Activated naive CD8-positive, alpha-beta T cell treated with anti-CD3 and anti-CD28 coated beads, Interleukin-2, amount 50 U/mL, for 16 hours (primary cell): ENCODE measurements at places on chromosomes 6 and 20.

DNA sequence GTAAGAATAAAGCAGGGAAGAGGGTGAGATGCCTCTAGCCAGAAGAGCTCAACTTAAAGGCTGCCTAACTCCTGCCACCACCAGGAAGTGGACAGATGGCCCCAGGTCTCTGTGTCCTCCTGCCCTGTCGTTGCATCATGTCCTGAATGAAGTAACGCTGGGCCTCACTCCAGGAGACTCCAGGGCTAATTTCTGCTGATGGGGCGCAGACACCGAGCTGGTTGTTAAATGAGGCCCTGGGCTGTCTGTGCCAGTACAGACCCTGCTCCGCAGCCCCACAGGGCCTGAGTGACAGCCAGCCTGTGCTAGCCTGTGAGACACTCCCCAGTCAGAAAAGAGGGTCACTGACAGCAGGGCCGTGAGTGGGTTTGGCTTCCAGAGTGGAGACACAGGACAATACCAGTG, 6.5 kb downstream of the IP6K3 start:
- no peak for DNase-seq

DNA sequence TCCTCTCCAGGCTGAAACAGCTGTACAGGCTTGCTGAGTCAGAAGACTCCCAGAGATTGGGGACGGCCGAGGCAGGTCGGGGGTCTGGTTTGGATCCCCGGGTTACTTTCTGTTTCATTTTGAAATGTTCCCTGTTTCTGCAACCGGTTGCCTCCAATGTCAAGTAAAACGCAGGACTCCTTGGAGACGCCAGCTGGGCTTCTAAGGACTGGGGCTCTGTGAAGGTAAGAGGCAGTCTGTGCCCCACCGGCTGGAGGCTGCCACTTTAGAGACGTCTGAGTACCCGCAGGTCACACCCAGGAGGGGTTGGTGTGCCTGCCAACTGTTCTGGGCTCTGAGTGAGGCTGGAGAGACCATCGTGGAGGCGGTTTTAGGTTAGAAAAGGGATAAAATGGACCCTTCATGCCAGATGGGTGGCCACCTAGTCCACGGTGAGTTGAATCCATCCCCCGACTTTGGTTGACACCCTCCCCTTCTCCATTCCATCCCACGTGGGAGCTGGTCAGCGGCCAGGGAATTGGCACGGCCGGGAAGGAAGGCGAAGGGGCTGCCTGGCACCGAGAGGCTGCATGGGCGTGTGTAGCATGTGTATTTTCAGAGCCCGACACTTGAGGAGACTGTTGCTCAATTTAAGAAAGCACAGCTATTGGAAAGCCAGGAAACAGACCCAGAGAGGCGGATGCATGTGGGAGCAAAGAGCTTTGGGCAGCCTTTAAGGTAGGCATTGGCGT, 240.9 kb downstream of the PHACTR1 start:
- DNase-seq: no peak

- DNase-seq: no peak
These were observed 85.8 kb downstream of the FUT9 start for GRCh38 chr6:96101564-96101963.

- no peak for DNase-seq
These were observed 2.3 kb downstream of the MANBAL start for GRCh38 chr20:37291724-37292126.

DNA sequence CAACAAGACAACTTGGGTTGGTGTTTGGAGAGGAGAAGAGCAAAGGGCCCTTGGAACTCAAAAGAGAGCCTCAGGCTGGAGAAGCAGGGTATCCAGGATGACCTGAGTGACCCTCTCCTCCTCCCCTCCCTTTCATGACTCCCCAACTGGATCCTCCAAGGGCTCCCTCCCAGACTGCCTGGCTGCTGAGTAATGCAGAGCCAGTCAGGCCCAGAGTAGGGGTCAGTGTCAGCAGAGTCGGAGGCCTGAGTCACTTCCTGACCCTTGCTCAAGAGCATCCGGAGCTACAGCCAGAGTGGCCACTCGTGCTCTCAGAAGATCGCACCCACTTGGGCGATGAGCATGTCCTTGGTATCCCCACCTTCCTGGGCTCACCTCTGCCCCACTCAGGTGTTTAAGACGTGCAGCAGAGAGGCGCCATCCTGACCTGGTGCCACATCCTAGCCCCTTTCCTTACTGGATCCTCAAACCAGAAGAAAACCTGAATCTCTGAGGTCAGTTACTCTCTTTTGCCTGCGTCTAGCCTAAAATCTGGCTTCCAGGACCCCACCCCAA, 2.8 kb upstream of the MAPK13 start:
- no peak for DNase-seq

GRCh38 chr6:33418690-33419291, 884 bp upstream of the CUTA start:
- DNase-seq: no peak

- DNase-seq: no peak
These were observed 127.2 kb upstream of the SUPT3H start for GRCh38 chr6:45504947-45505346.

DNA sequence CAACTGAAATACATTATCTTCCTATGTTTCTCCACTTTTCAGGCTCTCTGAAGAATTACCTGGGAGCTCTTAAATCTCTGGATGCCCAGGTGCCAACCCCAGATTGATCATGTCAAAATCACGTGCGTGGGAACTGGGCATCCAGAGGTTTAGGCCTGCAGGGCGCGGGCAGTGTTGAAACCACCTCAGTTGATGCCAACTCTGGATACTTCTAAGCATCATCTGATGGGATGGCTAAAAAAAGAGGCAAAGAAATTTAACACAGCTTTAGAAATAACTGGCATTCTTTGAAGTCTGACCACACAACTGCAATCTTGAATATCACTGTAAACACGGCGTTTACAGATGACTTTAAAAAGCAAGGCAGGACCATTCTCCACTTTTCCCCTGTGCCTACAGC, 41.9 kb downstream of the PTGIS start:
- no peak for DNase-seq

GRCh38 chr6:111469543-111469942, 13.5 kb downstream of the REV3L start:
- no peak for DNase-seq

GRCh38 chr20:4073852-4074741, 58.7 kb upstream of the RNF24 start:
- no peak for DNase-seq

DNA sequence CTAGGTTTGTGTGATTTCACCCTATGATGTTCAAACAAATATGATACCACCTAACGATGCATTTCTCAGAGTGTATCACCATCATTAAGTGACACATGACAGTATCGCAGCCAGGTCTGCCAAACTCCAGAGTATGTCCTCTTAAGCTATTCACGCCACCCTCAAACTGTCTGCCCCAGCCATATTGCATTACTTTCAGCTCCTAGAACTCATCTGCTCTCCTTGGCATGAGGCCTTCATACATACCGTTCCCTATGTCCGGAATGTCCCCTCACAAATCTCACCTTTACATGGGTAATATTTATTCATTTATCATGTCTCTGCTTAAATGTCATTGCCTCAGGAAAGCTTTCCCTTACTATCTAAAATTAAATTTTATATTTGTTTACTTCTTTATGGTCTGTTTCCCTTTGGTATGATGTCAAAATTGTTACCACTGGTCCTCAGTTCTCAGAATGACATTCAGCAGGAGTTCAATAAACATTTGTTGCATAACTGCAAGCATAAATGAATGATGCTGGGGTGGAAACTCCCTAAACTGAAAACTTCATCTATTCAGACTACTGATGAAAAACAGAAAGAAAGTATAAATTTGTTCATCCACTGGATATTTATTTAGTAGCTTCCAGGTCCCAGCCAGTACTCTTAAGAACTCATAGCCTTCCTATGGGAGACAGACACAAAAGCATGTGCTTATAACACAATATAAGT, 3.2 kb downstream of the SESN1 start:
- DNase-seq: no peak

DNA sequence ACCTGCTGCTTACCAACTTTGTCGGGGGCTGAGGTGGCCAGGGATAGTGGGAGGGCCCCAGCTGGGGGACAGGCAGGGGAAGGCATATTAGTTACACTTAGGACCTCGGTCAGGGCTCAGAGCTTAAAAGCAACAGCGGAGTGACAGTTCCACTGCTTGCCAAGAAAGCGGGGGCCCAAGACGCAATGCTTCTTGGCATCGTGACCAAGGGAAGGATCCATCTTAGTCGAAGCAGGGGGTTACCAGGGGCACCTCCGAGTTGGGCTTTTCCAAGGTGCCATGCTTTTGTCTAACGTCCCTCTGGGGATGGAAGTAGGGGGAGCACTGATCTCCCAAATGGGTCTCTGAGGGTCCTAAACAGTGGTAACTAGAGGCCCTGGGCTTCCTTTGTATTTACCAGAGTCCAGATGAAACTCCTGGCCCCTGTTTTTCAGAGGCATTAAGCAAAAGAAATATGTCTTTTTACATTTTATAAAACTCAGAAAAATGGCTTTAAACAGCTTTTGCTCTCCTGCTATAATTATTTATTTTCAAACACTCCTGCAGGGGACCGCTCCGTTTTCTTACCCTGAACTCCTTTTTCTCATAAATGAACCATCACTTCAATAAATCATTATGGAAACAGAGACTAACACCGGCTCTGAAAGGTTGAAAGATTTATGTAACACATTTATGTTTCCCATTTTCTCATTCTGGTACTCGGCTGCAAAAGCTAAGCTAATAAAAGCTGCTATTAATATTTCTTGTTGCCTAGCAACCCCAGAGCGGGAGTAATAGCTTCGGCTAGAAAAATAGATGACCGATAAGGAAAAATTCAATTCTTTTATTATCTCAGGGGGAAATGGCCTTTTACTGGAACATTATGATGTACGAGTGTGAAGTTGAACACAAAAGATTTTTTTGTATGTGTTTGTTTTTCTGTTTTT, 100.4 kb downstream of the TOX2 start:
- no peak for DNase-seq

DNA sequence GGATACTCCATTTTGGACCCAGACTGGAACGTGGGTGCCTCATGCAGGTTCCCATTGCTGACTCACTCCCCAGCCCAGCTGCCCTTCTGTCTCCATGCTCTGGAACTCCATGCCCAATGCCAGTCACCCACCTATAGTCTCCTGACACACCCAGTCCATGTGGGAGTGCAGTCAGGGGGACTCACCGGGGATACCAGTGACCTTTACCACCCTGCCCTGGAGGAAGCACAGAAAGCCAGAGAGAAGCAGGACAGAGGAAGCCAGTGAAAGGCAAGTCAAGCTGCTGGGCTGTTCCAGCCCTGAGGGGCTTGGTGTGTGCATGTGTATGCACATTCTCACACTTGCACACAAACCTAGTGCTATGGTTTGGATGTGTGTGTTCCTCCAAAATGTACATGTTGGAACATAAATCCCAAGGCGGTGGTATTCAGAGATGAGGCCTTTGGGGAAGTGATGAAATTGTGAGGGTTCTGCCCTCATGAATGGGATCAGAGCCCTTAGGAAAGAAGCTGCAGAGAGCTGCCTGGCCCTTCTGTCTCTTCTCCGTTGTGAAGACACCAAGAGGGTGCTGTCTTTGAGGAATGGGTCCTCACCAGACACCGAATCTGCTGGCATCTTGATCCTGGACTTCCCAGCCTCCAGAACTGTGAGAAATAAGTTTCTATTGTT, 121.4 kb upstream of the MAFB start:
- no peak for DNase-seq

GRCh38 chr6:33744001-33744848, 2.5 kb downstream of the IP6K3 start:
- DNase-seq: peak; percentile 52

GRCh38 chr20:25220810-25221591, 25.5 kb downstream of the ENTPD6 start:
- no peak for DNase-seq

GRCh38 chr20:24798930-24799705, 150.0 kb upstream of the CST7 start:
- no peak for DNase-seq

DNA sequence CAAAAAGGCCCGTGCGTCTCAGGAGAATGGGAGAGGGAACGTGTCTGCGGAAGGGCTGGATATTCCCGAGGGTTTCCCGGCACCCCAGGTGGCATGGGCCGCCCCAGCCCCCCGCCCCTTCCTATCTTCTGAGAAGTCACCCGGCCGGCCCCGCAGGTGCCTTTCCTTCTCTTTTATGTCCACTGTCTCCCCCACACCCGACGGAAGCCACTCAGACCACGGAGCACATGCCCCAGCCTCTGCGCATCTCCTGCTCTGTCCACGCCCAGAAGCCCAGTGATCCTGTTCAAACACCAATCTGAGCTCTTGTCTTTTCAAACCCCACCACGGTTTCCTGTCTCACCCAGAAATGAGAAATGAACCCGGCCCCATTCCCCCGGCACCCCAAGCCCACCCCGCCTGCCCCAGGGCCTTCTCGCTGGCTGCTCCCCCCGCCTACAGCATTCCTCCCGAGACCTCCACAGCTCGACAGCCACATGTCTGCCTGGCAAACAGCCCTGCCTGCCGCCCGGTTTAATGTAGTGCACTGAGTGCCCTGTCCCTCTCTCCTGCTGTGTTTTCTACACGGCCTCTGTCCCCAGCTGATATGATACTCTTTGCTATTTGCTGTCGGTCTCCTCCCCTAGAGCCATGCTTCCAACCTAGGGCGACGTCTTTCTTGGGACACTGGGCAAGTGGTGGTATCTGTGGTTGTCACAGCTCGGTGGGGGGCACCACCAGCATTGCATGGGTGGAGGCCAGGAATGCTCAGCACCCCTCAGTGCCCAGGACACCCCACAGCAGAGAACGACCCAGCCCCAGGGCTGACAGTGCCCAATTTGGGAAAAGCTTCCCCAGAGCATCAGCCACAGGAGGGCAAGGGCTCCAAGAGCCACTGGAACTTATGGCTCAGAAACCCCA, 182.7 kb downstream of the TAF4 start:
- DNase-seq: no peak

DNA sequence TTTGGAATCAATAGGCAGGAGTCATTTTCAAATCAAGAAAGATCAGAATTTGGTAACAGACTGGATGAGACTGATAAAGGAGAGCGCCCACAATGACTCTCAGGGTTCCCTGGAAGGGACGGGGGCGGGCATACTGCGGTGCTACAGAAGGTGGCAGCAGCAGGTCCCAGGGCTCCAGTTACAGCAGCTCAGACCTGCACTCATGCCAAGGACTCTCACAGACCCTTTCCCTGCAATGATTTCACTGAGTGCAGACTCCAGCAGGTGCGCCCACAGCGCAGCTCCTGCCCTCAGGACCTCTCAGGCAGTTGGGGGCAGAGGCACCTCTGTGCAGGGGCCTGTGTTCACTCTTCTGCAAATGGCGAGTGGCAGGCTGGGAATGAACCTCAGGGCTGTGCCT, 359.8 kb downstream of the ZFAND3 start:
- DNase-seq: no peak

DNA sequence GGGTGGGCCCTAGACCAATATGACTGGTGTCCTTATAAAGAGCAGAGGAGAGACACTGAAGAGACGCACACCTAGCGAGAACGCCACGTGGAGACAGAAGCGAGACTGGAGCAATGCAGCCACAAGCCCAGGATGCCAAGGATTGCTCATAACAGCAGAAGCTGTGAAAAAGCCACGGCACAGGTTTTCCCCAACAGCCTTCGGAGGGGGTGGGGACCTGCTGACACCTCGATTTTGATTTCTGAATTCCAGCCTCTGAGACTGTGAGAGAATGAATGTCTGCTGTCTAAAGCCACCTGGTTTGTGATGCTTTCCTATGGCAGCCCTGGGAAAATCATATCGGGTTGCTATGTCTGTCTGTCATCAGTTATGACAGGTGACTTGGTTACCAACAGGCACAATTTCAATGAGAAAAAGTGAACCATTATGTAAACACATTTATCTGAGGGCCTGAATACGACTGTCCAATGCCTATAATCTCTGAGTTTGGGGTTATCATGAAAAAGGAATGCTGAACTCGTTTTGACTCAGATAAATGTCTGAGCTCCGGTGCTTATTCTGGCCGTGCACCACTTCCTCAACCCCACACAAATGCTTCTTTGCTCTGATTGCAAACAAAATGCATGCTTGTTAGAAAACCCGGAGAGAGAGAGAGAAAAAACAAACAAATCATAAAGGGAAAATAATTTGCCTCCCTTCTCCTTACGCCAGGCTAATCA, 769.7 kb downstream of the PTPRT start:
- DNase-seq: no peak
